ENCODE measurements at places on chromosomes 2 and 18. TPM values are rescaled to one million over a fixed set of nuclear protein-coding genes. Genes with fewer than 3 reads are reported as not detected.
A peak's percentile ranks its signal among the peaks of the same experiment; 100 is the strongest.

DNA sequence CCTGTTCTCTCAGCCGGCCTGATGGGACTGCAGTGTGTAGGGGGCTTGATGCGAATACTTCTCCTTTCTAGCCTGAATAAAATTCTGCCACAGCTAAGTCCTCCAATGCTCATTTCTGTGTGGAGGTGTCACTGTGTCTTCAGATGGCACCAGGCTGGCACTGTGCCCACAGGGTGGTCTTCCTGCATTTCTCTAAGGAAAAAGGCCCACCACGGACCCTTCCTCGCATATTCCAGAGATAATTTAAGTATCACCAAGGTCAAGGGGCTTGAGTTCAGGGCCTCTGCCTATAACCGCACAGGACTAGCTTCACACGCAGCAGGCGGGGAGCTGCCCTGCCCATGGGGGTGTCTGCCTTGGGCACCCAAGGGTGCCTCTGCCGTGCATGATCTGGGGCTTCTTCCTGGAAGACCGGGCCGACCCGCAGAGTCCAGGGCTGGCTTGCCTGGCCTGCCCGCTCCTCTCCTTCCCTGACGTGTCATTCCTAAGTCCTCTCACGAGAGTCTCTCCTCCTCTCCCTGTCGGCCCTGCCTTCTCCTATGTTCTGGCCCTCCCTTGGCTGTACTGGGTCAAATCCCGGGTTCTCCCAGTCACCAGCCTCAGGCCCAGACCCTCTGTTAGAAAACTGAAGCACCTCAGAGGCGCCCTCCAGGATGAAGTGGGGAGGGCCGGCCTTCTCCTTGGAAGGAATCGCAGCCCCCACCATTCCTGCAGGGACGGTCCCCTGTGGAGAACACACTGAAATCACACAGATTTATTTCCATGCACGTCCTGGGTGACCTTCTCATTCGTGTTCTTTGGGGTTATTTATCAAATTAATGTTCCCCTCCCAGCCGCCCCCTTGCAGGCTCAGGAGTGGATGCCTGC lies 48.9 kb upstream of the PXDN start:
- no peak for DNase-seq

Gene FHOD3
- 346 TPM for total RNA-seq

- DNase-seq, result no peak
Measured at GRCh38 chr18:74229891-74230290, 61.9 kb downstream of the CYB5A start.

Gene LCT
- not detected for total RNA-seq

DNA sequence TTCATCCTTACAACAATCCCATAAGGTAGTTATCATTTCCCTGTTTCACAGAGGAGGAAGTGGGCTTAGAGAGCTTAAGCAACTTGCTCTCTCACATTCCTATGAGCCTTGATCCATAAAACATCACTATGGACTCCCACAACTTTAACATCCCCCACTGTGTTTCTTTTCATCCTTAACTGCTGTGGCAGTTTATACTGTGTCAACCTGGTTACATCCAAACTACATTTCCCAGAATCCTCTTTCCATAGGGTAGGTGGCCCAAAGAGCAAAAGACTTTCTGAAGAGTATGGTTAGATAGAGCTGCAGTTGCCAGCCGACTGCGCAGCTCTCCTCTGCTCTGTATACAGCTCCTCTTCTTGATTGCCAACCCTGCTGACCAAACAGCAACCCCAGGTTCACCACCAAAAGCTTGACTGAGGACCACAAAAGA lies 22.5 kb downstream of the MAP3K2 start:
- no peak for DNase-seq

GRCh38 chr18:52130624-52131301 lies 209.2 kb upstream of the DCC start:
- DNase-seq, result no peak

Gene SLC16A14
- total RNA-seq, result 3.4 TPM

Gene LRRTM4
- 0.55 TPM for total RNA-seq

GRCh38 chr2:68377137-68377780 lies 12.2 kb downstream of the PLEK start:
- no peak for DNase-seq

DNA sequence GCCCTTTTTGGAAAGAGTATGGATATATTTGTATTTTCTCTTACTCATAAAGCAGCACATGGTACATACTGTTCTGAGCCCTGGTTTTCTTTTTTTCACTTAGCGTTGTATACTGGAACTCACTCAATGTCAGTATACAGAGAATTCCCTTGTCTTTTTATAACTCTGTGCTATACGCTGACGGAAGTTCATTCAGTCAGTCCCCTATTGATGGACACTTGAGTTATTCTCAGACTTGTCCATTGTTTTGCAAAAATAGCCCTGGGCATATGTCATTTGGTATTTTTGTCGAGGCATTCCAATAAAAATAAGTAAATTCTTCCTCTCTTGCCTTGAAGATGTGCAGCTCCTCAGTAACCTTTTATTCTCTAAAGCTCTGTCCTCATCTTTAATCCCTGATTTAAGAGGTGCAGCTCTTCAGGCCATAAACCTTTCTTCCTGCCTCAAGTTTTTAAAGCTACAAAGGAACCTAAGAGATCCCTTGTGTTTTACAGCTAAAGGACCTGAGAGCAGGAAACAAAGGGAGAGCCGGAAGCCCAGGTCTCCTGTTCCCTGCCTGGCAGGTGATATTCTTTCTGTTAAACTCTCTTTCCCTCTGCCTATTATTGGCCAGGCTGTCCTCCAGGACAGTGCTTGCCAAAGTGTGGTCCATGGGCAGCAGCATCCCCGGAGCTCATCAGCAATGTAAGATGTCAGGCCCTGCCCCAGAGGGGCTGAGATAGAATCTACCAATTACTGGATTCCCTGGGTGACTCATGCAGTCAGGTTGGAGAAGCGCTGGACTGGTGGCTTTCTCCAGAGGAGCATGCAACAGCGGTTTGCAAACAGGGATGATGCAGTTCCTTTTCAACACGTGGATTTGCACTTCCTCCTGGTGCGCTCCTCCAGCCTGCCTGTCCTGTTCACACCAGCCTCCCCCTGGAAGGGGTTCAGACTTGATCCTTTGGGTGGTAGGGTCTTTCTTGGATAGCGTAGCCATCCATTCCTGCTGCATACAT lies 158.0 kb downstream of the NEDD4L start:
- no peak for DNase-seq

Gene OTOS
- total RNA-seq, result not detected

DNA sequence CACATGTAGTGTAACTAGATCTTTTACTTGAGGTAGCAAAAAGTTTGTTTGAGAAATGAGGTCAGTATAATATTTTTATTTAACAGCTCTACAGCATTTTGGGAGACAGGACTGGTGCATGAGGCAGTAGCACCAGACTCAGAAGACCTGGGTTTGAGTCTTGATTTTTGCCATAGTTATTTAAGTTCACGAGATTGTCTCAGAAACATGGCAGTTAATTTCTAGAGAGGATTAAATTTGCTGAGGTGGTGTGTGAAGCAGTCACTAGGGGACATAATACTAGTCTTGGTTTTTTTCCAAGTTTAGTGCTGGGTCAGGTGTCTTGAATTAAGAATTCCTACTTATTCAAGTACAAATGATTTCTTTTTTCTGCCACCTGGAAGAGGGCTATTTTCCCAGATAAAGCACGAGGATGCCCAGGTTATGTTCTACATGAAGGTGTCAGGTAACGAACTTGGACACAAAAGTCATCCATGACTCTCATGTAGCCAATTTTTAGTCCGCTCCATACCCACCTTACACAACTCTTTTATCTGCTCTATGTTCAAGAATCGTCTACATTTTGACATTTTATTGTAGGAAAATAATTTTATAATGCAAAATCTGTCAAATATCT lies 1.4 kb downstream of the MARCHF7 start:
- no peak for DNase-seq

Gene ACVR1C
- 0.36 TPM for total RNA-seq

GRCh38 chr2:43105586-43106558 lies 120.5 kb downstream of the ZFP36L2 start:
- DNase-seq, result peak; percentile 72

DNA sequence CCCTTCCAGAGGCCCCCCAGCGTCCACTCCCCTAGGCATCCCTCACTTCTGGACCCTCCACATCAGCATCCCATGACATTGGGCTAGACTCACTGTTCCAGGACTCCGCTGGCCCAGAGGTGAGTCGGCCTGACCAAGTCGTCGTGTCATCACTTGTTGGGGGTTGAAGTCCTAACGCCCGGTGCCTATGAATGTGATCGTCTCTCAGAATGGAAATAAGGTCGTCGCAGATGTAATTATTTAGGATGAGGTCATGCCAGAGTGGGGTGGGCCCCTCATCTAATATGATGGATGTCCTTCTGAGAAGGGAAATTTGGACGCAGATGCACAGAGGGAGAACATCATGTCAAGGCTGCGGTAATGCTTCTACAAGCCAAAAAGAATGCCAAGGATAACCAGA lies 142.7 kb downstream of the AGAP1 start:
- no peak for DNase-seq

- DNase-seq, result no peak
Measured at GRCh38 chr2:98297817-98298682, 48.2 kb upstream of the CNGA3 start.

- DNase-seq, result no peak
Measured at GRCh38 chr2:125756431-125756830, 899.5 kb upstream of the GYPC start.

Gene CPO
- total RNA-seq, result 0.25 TPM
